ENCODE measurements at places on chromosomes 5 and 9.

DNA sequence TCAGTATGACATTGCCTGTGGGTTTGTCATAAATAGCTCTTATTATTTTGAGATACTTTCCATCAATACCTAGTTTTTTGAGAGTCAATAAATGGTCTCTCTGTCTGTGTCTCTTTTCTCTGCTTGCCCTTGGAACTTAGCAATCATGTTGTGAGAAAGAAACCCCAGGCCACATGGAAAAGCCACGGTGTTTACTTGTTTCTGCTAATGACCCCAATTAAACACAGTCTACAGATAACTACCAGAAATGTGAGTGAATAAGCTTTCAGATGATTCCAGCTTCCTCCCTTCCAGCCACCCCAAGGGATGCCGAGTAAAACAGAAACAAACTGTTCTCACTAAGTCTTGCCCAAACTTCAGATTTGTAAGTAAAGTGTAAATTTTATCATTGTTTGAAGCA lies 584.9 kb downstream of the MAT2B start:
- no peaks in the 10 kb centered on the region for H3K36me3 ChIP-seq
- no peaks in the 10 kb centered on the region for H3K27me3 ChIP-seq
- no peak overlapping the region for H3K4me3 ChIP-seq
- H3K27ac ChIP-seq = no peak overlapping the region

- H3K4me1 ChIP-seq = peaks cover 9% of the 10 kb centered on the region
- H3K36me3 ChIP-seq = no peaks in the 10 kb centered on the region
- no peak overlapping the region for H3K4me3 ChIP-seq
Observed at GRCh38 chr5:127351418-127351817, 60.8 kb downstream of the MEGF10 start.

GRCh38 chr5:154060606-154061005 lies 21.8 kb downstream of the MFAP3 start:
- no peak for DNase-seq
- H3K27ac ChIP-seq = no peak overlapping the region
- no peaks in the 10 kb centered on the region for H3K36me3 ChIP-seq

DNA sequence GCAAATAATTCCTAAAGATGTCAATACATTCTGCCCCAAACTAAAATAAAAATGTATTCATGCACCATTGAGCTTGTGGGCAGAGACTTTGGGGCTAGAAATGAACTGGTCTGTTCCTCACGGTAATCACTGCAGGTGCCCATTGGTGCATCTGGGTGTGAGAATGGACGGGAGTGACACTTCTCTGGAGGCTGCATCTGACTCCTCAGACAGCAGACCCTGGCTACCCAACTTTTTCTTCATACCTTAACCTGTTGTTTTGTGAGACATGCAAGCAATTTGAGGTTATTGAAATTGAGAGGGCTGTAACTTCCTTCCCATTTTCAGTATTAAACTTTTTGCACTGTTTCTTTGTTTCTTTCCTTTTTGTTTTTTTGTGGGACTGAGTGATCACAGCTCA lies 333.4 kb downstream of the ICE1 start:
- no peak overlapping the region for H3K27ac ChIP-seq
- no peaks in the 10 kb centered on the region for H3K27me3 ChIP-seq
- no peak for DNase-seq
- H3K4me1 ChIP-seq = no peaks in the 10 kb centered on the region
- H3K4me3 ChIP-seq = no peak overlapping the region

- DNase-seq = no peak
- H3K4me3 ChIP-seq = no peak overlapping the region
- H3K27me3 ChIP-seq = no peaks in the 10 kb centered on the region
- H3K36me3 ChIP-seq = no peaks in the 10 kb centered on the region
- 0 out of 2 replicates have a peak, but pooled peaks cover 2% of the 10 kb centered on the region for H3K4me1 ChIP-seq
Observed at GRCh38 chr5:62066761-62067277, 239.2 kb upstream of the KIF2A start.

- H3K27ac ChIP-seq = no peak overlapping the region
- no peaks in the 10 kb centered on the region for H3K36me3 ChIP-seq
- H3K4me1 ChIP-seq = 0 out of 2 replicates have a peak, but pooled peaks cover 2% of the 10 kb centered on the region
- no peak for DNase-seq
- no peak overlapping the region for H3K4me3 ChIP-seq
Observed at GRCh38 chr9:123523845-123524244, 167.8 kb downstream of the CRB2 start.

Data from H1 (cell line).